Activated naive CD8-positive, alpha-beta T cell treated with anti-CD3 and anti-CD28 coated beads for 36 hours (primary cell): ENCODE measurements at places on chromosomes 5 and 9.

DNA sequence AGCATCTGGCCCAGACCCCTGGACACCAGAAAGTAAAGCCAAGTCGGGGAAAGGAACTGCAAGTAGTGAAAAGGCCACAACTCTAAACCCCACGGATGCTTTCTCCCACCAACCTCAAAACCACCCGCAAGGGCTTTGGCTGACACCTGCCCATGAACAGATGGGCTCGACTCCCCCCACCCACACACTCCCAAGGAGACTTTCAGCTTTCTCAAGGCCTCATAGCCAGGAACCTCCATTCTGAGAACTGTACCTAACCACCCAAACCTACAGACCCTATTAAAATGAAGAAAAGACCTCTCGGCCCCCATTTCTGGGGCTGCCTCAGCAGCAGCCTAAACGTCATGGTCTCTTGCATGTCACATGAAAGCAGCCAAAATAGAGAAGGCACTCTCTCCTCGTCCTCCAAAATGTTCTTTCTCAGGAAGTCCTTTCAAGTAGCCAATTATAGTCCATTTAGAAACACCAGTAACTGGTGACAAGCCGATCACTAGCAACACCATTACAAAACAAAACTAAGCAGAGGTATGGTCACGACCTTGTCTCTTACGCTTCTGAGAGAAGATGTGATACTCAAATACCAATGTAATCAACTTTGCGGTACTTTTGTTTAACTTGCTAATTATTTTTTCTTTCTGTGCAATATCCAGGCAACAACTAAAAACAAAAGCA is 2.9 kb downstream of the B4GALT1 start:
- peaks cover 77% of the 10 kb centered on the region for H3K4me1 ChIP-seq
- no peaks in the 10 kb centered on the region for H3K27me3 ChIP-seq
- peak overlapping the region; percentile 88 for H3K27ac ChIP-seq
- DNase-seq, result peak; percentile 56
- H3K4me3 ChIP-seq, result peak overlapping the region; percentile 95

DNA sequence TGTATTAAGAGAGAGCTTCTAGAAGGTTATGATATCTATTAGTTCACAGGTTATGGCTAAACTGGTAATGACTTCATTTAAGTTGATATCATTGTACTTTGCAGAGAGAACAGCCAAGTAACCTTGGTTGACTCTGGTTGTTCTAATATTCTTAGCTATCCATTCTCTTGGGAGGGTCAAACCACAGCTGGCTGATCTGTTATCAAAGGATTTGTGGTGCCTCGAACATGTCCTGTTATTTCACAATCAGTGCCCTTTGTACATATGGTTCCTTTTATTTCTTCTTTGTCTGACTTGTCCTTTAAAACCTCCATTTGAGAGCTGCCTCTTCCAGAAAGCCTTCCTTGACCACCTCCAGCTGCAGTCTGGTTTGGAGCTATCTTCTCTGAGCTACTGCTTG is 61.7 kb downstream of the PDE8B start:
- H3K27ac ChIP-seq, result no peak overlapping the region
- H3K4me1 ChIP-seq, result peaks cover 4% of the 10 kb centered on the region
- peaks cover 16% of the 10 kb centered on the region for H3K27me3 ChIP-seq
- no peak overlapping the region for H3K4me3 ChIP-seq

DNA sequence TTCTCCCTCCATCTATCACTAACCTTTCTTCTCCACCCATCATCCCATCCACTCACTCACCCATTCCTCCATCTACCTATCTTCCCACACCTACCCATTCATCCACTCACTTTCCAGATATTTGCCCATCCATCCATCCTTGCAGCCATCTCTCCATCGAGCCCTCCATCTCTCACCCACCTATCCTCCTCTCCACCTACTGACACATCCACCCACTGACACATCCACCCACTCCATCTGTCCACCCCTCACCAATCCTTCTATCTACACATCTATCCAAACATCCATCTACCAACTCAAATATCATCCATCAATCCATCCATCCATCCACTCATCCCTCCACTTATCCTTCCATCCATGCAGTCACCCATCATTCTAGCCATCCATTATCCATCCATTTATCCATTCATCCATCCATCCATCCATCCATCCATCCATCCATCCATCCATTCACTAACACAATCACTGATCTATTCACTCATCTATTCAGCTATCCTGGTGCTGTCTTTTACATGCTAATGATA is 68.9 kb upstream of the SPTLC1 start:
- DNase-seq, result no peak
- no peak overlapping the region for H3K27ac ChIP-seq
- H3K4me1 ChIP-seq, result no peaks in the 10 kb centered on the region
- H3K27me3 ChIP-seq, result no peaks in the 10 kb centered on the region
- no peak overlapping the region for H3K4me3 ChIP-seq

- H3K27ac ChIP-seq, result no peak overlapping the region
- H3K27me3 ChIP-seq, result no peaks in the 10 kb centered on the region
- DNase-seq, result no peak
- no peak overlapping the region for H3K4me3 ChIP-seq
Observed at GRCh38 chr5:133830911-133831310, 137.5 kb downstream of the C5orf15 start.

DNA sequence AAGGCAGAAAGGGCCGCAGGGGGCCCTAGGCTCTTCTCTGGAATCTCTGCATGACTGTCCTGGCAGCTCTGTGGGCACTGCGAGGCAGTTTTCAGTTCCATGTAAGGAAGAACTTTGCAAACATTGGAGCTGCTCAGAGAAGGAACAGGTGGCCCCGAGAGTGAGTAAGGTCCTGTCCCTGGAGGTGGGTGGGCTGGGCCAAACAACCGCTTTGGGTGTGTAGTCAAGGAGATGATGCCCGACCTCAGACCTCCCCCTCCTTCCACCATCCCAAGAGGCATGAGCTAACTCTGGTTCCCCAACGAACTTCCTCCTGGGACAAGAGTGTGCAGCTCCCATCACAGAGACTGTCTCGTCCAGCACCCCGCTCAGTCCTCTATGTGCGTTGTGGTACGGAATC is 20.5 kb downstream of the CSF1R start:
- H3K36me3 ChIP-seq, result no peaks in the 10 kb centered on the region
- H3K27me3 ChIP-seq, result no peaks in the 10 kb centered on the region
- no peak overlapping the region for H3K27ac ChIP-seq
- no peak for DNase-seq
- peaks cover 4% of the 10 kb centered on the region for H3K4me1 ChIP-seq

DNA sequence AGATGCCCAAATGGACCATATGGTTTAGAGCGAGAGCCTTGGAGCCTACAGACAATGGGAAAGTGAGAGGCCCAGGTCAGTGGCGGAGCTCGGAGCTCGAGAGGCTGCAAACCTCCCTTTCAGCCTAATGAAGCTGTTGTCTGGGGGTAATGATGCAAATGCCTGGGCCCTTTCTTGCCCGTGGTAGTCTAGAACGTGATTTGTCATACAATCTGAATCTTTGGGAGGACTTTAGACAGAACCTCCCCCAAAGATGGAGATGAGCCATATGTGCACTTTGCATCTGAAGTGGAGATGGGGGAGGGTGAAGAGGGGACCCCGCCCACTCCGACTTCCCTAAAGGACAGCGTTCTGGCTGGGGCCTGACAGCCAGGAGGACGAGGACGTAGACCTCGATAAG is 10.3 kb upstream of the NEUROG1 start:
- no peak overlapping the region for H3K4me3 ChIP-seq
- no peak overlapping the region for H3K27ac ChIP-seq
- no peaks in the 10 kb centered on the region for H3K36me3 ChIP-seq
- peaks cover 13% of the 10 kb centered on the region for H3K4me1 ChIP-seq
- DNase-seq, result no peak

DNA sequence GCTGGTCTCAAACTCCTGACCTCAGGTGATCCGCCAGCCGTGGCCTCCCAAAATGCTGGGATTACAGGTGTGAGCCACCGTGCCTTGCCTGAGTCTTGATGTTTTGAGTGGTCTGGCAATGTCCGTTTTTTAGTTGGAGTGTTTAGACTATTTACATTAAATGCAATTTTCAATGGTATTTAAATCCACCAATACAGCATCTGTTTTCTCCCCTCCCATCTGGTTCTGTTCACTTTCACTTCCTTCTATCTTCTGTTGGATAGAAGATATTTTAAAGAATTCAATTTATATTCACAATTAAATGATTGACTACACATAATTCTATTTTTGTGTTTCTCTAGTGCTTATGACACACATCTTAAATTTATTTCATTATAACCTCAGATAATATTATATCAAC is 26.0 kb upstream of the PCAT7 start:
- peaks cover 11% of the 10 kb centered on the region for H3K27me3 ChIP-seq
- no peaks in the 10 kb centered on the region for H3K4me1 ChIP-seq
- DNase-seq, result no peak
- no peak overlapping the region for H3K27ac ChIP-seq
- H3K4me3 ChIP-seq, result no peak overlapping the region
- H3K36me3 ChIP-seq, result no peaks in the 10 kb centered on the region

- no peak overlapping the region for H3K4me3 ChIP-seq
- no peak for DNase-seq
- no peaks in the 10 kb centered on the region for H3K4me1 ChIP-seq
- H3K27ac ChIP-seq, result no peak overlapping the region
- H3K36me3 ChIP-seq, result no peaks in the 10 kb centered on the region
- H3K27me3 ChIP-seq, result peaks cover 37% of the 10 kb centered on the region
Observed at GRCh38 chr5:176824604-176825003, 14.2 kb downstream of the UNC5A start.

- H3K27ac ChIP-seq, result no peak overlapping the region
- DNase-seq, result no peak
- H3K4me3 ChIP-seq, result no peak overlapping the region
- no peaks in the 10 kb centered on the region for H3K36me3 ChIP-seq
- H3K4me1 ChIP-seq, result peaks cover 15% of the 10 kb centered on the region
Observed at GRCh38 chr5:172866802-172867748, 33.0 kb downstream of the ERGIC1 start.

DNA sequence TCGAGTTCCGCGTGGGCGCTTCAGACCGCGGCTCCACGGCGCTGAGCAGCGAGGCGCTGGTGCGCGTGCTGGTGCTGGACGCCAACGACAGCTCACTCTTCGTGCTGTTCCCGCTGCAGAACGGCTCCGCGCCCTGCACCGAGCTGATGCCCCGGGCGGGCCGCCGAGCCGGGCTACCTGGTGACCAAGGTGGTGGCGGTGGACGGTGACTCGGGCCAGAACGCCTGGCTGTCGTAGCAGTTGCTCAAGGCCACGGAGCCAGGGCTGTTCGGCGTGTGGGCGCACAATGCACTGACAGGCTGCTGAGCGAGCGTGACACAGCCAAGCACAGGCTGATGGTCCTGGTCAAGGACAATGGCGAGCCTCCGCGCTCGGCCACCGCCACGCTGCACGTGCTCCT is 3.7 kb upstream of the PCDHB15 start:
- peaks cover 1% of the 10 kb centered on the region for H3K4me1 ChIP-seq
- no peak overlapping the region for H3K4me3 ChIP-seq
- no peak for DNase-seq

- no peak overlapping the region for H3K27ac ChIP-seq
- H3K27me3 ChIP-seq, result no peaks in the 10 kb centered on the region
Observed at GRCh38 chr9:71630377-71630995, 137.8 kb downstream of the CEMIP2 start.

DNA sequence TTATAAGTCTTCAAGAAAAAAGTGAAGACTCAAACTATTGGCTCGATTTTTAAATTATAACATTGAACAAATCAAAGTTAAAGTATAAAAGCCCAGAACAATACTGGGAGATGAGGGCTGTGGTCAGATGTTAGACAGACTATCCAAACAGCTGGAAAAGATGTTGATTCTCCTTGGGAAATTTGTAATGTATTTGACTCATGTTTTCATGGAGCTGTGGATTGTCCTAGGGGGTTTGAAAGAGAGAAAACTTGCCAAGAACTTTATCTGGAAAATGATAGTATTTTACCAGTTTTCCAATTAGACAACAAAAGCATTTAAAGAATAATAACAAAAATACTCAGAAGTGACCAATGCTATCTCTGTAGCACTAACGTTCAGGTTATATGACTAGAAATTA is 339.2 kb downstream of the ARL15 start:
- no peak for DNase-seq
- H3K36me3 ChIP-seq, result peaks cover 15% of the 10 kb centered on the region
- no peak overlapping the region for H3K4me3 ChIP-seq
- no peaks in the 10 kb centered on the region for H3K4me1 ChIP-seq
- no peak overlapping the region for H3K27ac ChIP-seq
